CD4-positive, alpha-beta T cell treated with Interleukin-15 for 4 hours (primary cell): ENCODE measurements at places on chromosomes 3 and 15.

DNA sequence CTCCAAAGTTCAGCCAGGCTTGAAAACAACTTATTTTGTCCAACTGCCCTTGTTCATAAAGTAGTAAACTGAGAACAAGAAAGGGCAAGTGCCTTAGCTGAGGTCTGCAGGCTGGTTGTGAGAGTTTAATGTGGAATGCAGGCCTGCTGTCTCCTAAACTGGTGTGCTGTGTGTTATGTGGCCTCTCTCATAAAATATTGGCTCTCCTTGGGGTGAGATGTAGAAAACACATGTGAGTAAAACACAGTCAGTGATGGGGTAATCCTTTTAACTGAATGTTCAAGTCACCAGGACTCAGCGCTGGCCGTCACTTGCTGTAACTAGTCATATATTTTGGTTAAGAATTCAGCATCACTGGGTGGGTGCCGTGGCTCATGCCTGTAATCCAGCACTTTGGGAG lies 7.1 kb upstream of the ST6GAL1 start:
- DNase-seq = no peak

DNA sequence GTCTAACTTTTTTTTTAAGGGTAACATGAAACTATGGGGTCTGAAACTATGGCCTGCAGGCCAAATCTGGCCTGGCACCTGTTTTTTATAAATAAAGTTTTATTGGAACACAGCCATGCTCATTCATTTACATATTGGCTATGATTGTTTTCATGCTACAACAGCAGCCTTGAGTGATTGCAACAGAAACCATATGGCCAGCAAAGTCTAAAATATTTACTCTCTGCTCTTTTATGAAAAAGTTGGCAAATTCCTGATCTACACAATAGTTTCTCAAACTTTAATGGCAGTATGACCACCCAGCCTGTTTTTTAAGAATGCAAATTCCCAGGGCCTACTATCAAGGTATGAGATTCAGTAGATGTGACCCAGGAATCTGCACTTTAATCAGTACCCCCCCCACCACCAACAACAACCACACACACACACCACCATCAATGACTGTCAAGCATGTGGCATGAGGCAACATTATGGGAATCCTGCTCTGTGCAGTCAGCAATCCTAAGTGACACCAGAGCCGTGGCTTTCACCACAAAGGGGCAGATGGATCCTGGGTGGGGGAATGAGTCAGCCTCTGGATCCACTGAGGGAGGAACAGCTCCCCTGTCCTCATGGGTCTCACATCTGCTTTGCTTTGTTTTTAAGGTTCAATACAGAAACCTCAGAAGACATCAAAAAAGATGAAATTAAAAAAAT lies 142.8 kb downstream of the NTRK3 start:
- DNase-seq = no peak

- no peak for DNase-seq
Observed at GRCh38 chr3:5332270-5332956, 144.9 kb downstream of the EDEM1 start.

DNA sequence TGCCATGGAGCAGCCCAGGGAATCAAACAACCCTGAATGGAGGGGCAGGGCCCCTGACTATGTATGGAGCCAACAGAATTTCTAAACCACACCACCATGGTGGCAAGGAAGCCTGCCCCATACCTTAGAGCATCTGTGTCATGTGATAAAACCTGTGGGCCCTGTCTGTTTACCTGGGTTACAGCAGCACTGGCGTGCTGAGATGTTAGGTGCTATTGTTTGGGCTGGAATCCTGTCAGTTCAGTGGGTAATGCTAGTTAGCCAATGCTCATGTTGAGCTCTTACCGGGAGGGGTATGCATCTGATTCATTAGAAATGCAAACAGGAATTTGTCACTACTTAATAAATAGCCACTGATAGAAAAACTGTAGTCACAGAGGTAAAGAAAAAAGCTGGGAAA lies 63.5 kb upstream of the ETV5 start:
- DNase-seq = no peak

- no peak for DNase-seq
Observed at GRCh38 chr3:184781801-184782200, 30.2 kb upstream of the VPS8 start.

- no peak for DNase-seq
Observed at GRCh38 chr15:41254560-41254959, 23.5 kb downstream of the CHP1 start.

GRCh38 chr15:89824607-89824867 lies 9.9 kb upstream of the ANPEP start:
- no peak for DNase-seq

DNA sequence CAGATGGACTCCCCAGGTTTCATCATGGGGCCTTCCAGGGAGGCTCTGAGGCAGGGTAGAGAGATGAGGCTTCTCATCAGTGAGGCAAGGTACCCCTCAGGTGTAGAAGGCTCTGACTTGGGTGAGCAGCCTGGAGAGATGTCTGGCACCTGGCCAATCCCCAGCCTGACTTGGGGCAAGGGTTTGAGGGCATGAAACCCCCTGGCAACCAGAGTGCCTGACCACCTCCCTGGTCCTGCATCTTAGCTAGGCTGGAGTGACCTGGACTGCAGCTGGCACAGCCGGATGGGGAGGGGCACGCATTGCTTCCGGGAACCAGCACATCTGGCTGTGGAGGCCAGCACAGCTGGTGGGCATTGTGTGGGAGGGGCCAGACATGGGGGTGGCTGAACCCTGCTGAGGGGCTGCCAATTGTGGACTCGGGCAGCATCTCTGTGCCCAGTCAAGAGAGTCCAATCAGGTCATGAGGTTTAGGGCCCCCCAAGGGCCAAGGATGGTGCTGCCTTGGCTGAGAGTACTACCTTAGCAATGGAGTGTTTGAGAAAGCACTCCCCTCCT lies 1.9 kb downstream of the ZBTB47 start:
- DNase-seq = no peak

DNA sequence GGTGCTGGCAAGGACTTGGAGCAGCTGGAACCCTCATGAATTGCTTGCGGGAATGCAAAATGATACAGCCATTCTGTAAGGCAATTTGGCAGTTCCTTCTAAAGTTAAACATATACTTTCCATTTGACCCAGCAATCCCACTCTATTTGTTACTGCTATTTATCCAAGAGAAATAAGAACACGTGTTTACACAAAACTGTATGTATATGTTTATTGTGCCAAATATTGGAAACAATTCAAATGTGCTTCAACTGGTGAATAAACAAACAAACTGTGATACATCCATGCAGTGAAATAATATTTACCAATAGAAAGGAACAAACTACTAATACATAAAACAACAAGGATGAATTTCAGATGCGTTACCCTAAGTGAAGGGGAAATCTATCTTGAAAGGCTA lies 60.0 kb upstream of the NTRK3 start:
- DNase-seq = no peak

GRCh38 chr3:182524711-182525401 lies 268.4 kb upstream of the ATP11B start:
- DNase-seq = no peak
